ENCODE measurements at places on chromosomes 11 and 22. TPM values are rescaled to one million over a fixed set of nuclear protein-coding genes. Genes with fewer than 3 reads are reported as not detected.
A peak's percentile ranks its signal among the peaks of the same experiment; 100 is the strongest.

PGA5 gene
- total RNA-seq: not detected

SLC22A6 gene
- total RNA-seq: not detected

DMC1 gene
- total RNA-seq: 4.2 TPM

SLC15A3 gene
- 5.0 TPM for total RNA-seq

CFAP300 gene
- total RNA-seq: 3.3 TPM

CASP12 gene
- not detected for total RNA-seq

OR56A1 gene
- 0.13 TPM for total RNA-seq

GPHA2 gene
- total RNA-seq: not detected

RAB3IL1 gene
- 11.9 TPM for total RNA-seq

CCND1 gene
- 215 TPM for total RNA-seq

OR8G1 gene
- not detected for total RNA-seq

PHOX2A gene
- not detected for total RNA-seq

P2RY6 gene
- total RNA-seq: 0.51 TPM

OR51B2 gene
- total RNA-seq: 0.41 TPM

LMNTD2 gene
- 16.5 TPM for total RNA-seq

DNA sequence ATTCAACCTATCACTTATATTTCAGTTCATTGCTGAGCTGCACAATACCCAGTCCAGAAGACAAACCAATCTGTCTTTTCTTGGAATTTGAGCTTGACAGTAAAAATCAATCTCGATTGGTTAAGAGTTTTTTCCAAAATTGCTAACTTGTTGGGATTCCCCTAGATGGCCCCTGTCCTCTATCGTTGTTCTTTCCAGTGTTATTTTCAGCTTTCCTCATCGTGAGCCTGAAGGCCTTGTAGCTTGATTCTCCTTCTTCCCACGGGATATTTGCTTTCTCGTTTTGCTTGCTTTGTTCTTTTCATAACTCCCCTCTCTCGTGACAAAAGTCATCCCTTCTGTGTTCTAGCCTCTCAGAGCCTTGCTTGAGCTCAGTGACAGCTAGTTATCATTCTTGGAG lies 3.1 kb downstream of the OR8B8 start:
- H3K27ac ChIP-seq: no peak overlapping the region
- no peaks in the 10 kb centered on the region for H3K36me3 ChIP-seq
- DNase-seq: no peak

- H3K36me3 ChIP-seq: no peaks in the 10 kb centered on the region
- no peak for DNase-seq
- peak overlapping the region; percentile 89 for H3K27ac ChIP-seq
These were observed 29.5 kb downstream of the DKK3 start for GRCh38 chr11:11978792-11979487.

DNA sequence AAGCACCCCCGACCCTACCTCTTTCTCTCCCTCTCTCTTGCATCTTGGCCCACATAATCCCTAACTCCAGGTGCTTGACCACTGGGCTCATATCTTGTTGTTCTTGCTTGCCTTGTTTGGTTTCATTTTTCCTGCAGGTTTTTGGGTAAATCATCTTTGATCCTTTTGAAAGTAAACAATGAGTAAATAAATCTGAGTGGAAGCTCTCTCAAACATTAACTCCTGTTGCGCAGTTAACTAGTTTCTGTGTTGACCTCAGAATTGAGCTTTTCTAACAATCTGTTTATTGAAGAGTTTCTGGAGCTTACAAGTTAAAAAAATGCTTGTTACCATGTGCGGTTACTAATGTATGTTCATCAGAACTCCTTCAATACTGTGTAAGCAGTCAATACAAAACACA lies 38.8 kb upstream of the MICAL2 start:
- H3K36me3 ChIP-seq: no peaks in the 10 kb centered on the region
- peaks cover 15% of the 10 kb centered on the region for H3K4me1 ChIP-seq
- DNase-seq: no peak
- peaks cover 42% of the 10 kb centered on the region for H3K27me3 ChIP-seq

- H3K36me3 ChIP-seq: peaks cover 20% of the 10 kb centered on the region
- DNase-seq: no peak
- H3K27ac ChIP-seq: no peak overlapping the region
- no peaks in the 10 kb centered on the region for H3K27me3 ChIP-seq
These were observed 14.5 kb downstream of the SERPINH1 start for GRCh38 chr11:75576499-75576918.

GRCh38 chr11:111793863-111794262 lies 27.7 kb upstream of the PPP2R1B start:
- H3K27me3 ChIP-seq: no peaks in the 10 kb centered on the region
- no peak overlapping the region for H3K4me3 ChIP-seq
- H3K4me1 ChIP-seq: peaks cover 13% of the 10 kb centered on the region
- H3K36me3 ChIP-seq: peaks cover 27% of the 10 kb centered on the region

- no peaks in the 10 kb centered on the region for H3K27me3 ChIP-seq
- peaks cover 14% of the 10 kb centered on the region for H3K36me3 ChIP-seq
- H3K4me3 ChIP-seq: no peak overlapping the region
- no peak overlapping the region for H3K27ac ChIP-seq
These were observed 95.7 kb downstream of the TRMU start for GRCh38 chr22:46430961-46431838.

- no peak overlapping the region for H3K27ac ChIP-seq
- H3K4me3 ChIP-seq: no peak overlapping the region
- DNase-seq: no peak
- H3K4me1 ChIP-seq: peaks cover 5% of the 10 kb centered on the region
- peaks cover 7% of the 10 kb centered on the region for H3K36me3 ChIP-seq
These were observed 15.8 kb downstream of the C11orf71 start for GRCh38 chr11:114384487-114384886.

DNA sequence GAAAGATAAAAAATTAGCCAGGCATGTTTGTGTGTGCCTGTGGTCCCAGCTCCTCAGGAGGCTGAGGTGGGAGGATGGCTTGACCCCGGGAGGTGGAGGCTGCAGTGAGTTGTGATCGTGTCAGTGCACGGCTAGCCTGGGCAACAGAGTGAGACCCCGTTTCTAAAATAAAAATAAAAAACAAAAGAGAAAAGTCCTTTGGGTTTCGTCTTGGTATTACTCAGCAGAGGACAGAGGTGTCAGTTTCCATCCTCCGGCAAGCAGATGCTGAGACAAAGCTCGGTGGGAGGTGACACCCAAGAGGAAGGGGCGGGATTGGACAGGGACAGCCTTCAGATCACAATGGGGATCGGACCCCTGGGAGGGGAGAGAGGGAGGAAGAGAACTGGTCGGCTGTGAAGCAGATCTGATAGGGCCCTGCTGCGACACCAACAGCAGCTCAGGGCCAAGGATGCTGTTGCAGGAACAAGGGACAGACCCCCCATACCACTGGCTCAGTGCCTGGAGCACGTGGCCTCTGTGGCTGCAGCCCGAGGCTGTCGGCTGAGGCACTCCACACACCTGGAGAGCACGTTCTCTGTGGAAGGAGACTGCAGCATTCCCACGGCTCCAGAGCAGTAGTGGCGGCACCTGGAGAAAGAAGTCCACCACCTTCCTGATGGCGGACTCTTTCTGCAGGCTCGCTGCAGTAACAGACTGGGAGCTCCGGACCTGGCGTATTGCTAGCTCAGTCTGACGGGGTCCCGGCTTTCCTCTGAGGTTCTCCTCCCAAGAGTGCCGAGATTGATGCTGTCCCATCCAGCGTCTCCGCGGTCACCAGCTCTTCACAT lies 5.2 kb upstream of the BID start:
- no peak overlapping the region for H3K4me3 ChIP-seq
- peaks cover 2% of the 10 kb centered on the region for H3K27me3 ChIP-seq
- no peak overlapping the region for H3K27ac ChIP-seq

GRCh38 chr11:66050581-66051231 lies 1.5 kb upstream of the SF3B2 start:
- H3K4me3 ChIP-seq: peak overlapping the region; percentile 99
- H3K4me1 ChIP-seq: peaks cover 46% of the 10 kb centered on the region
- peak overlapping the region; percentile 98 for H3K27ac ChIP-seq
- peaks cover 9% of the 10 kb centered on the region for H3K36me3 ChIP-seq
- peaks cover 4% of the 10 kb centered on the region for H3K27me3 ChIP-seq
- no peak for DNase-seq

DNA sequence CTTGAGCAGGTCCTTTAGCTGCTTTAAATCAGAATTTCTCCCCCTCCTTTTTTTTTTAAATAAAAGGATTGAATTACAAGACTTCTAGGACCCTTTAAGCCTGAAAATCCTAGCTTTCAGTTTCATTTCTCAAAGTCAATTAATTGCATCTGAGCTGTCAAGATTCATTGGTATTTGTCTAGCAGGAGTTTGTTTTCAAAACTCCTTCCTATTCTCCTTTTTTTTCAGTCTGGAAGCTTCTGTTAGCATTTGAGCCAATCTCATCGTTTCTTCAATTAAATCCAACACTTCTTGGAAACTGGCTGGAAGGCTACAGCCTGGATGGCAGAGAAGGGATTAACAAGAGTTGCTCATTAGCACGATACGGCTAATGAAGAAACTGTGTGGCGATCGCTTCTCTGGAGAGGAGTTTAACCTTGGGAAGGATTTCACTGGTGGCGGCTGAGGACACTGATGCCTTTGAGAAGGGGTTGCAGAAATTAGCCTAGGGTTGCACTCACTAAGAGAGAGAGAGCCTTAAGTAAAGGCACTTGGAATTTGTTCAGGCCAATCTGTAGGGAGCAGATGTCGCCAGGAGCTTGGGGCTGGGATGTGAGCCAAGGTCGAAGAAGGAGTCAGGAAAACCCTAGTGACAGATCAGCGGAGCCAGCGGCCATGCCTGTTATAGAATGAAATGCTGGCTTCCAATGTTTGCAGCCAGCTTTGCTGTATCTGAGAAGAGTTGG lies 43.8 kb upstream of the API5 start:
- no peaks in the 10 kb centered on the region for H3K36me3 ChIP-seq
- H3K4me1 ChIP-seq: peaks cover 14% of the 10 kb centered on the region

- peaks cover 38% of the 10 kb centered on the region for H3K4me1 ChIP-seq
- H3K4me3 ChIP-seq: no peak overlapping the region
- no peak overlapping the region for H3K27ac ChIP-seq
- no peak for DNase-seq
- H3K36me3 ChIP-seq: peaks cover 2% of the 10 kb centered on the region
These were observed 674.1 kb downstream of the OPCML start for GRCh38 chr11:132858223-132858622.

GRCh38 chr11:125079878-125080530 lies 16.9 kb downstream of the SLC37A2 start:
- peaks cover 2% of the 10 kb centered on the region for H3K27me3 ChIP-seq
- H3K4me3 ChIP-seq: no peak overlapping the region
- H3K27ac ChIP-seq: no peak overlapping the region
- H3K36me3 ChIP-seq: no peaks in the 10 kb centered on the region
- no peak for DNase-seq

GRCh38 chr11:62120001-62120400 lies 3.8 kb upstream of the INCENP start:
- H3K4me1 ChIP-seq: peaks cover 14% of the 10 kb centered on the region
- no peak for DNase-seq
- H3K27ac ChIP-seq: no peak overlapping the region
- no peaks in the 10 kb centered on the region for H3K36me3 ChIP-seq

- H3K27me3 ChIP-seq: peaks cover 50% of the 10 kb centered on the region
- DNase-seq: no peak
- H3K4me3 ChIP-seq: no peak overlapping the region
- peaks cover 24% of the 10 kb centered on the region for H3K4me1 ChIP-seq
- H3K36me3 ChIP-seq: no peaks in the 10 kb centered on the region
These were observed 780 bp upstream of the SLC15A3 start for GRCh38 chr11:60952742-60953170.

- peak; percentile 38 for DNase-seq
- H3K27me3 ChIP-seq: no peaks in the 10 kb centered on the region
- H3K27ac ChIP-seq: peak overlapping the region; percentile 81
These were observed 34.3 kb downstream of the TSPAN18 start for GRCh38 chr11:44760917-44761550.

GRCh38 chr11:45489281-45489905 lies 176.0 kb downstream of the CHST1 start:
- peaks cover 56% of the 10 kb centered on the region for H3K27me3 ChIP-seq
- H3K4me1 ChIP-seq: no peaks in the 10 kb centered on the region
- H3K4me3 ChIP-seq: no peak overlapping the region
- no peak overlapping the region for H3K27ac ChIP-seq
- no peak for DNase-seq

DNA sequence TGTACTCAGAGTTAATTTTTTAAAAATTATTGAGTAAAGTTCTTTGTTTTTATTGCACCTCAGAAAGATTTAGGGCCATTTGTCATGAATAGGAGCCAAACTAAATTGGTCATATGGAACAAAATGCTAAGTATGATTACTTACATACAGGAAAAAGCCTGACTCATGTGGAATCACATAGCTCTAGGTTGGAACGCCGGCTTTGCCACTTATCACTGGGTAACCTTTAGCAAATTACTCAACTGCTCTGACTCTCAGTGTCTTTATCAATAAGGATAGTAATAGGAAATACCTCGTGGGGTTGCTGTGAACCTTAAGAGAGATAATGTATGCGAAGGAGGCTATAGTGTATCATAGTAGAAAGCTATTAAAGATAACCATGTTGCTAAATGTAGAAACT lies 638.5 kb downstream of the NELL1 start:
- no peak overlapping the region for H3K4me3 ChIP-seq
- no peak for DNase-seq
- peaks cover 14% of the 10 kb centered on the region for H3K4me1 ChIP-seq

DNA sequence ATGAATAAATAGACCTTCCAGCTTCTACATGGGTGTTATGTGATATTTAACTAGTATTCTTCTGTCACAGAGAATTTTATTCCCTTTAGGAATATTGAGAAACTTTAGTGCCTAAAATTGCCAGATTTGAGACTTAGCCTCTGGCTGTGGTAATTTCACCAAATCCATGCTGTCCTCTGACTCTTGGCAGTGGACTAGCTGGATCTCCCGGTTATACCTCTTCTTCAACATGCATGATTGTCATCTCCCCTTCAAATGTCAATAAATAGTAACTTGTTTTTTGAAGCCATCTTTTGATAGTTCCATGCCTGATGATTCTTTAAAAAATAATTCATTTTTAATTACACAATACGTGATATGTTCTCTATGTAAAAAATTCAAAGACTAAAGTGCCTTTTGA lies 8.4 kb downstream of the AQP11 start:
- no peak for DNase-seq
- H3K36me3 ChIP-seq: no peaks in the 10 kb centered on the region
- no peaks in the 10 kb centered on the region for H3K27me3 ChIP-seq
- H3K27ac ChIP-seq: no peak overlapping the region
- H3K4me3 ChIP-seq: no peak overlapping the region

DNA sequence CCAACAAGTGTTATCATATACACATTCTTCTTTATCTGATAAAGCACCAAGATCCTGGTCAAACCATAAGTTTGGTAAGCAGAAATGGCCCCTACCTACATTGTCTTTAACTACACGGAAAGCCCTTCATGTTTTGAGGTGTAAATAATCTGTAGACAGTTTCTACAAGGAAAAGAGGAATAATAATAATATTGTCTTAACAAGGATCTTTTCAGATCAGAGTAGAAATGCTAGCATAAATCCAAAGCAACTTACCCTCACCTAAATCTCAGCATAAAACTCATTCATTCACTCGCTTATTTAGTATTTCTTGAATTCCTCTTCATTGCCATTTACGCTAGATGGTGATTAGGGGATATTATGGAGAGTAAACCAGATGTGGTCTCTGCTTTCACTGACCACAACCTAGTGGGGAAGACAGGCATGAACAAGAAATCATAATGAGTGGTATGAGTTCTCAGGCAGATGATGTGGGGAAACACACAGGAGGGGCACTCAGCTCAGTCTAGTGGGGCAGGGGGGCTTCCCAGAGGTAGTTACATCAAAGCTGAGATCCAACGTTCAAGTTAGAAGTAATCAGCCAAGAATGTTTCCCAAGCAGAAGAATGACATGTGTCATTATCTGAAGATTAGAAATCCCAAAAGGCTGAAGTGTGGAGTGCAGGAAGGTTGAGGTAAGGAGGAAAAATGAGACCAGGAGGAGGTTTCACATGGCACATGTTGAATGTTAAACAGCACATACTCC lies 65.4 kb upstream of the ZC3H12C start:
- DNase-seq: no peak
- H3K27me3 ChIP-seq: no peaks in the 10 kb centered on the region
- no peaks in the 10 kb centered on the region for H3K36me3 ChIP-seq
- H3K4me1 ChIP-seq: peaks cover 4% of the 10 kb centered on the region
- H3K4me3 ChIP-seq: no peak overlapping the region

All from mesothelial cell of epicardium (in vitro differentiated cells).